ENCODE measurements at places on chromosomes 2 and 18. TPM values are rescaled to one million over a fixed set of nuclear protein-coding genes. Genes with fewer than 3 reads are reported as not detected.

DNA sequence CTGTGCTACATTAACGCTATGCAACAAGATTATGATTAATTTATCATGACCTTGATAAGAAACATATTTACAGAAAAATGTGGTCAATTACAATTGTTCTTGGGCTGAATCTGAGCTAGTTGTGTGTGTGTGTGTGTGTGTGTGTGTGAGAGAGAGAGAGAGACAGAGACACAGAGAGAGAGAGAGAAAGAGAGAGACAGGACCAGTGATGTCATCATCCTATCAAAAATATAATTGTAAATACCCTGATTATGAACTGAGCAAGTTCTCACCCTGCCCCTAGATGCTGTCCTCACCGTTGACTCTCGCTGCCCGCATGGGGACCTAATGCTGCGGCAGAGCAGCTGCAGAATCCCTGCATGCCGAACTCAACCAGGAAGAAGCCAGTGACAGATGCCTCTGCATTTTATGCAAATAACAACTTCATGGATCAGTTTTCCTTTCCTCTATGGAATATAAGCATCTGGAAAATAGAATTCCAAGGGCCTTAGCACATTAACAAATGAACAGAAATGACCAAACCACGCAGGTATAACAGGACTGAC lies 512.5 kb downstream of the PLCL1 start:
- no peak overlapping the region for H3K4me3 ChIP-seq
- H3K36me3 ChIP-seq = no peaks in the 10 kb centered on the region
- H3K27ac ChIP-seq = no peak overlapping the region

- no peaks in the 10 kb centered on the region for H3K36me3 ChIP-seq
- no peak overlapping the region for H3K27ac ChIP-seq
- H3K4me1 ChIP-seq = peaks cover 6% of the 10 kb centered on the region
Measured at GRCh38 chr2:239264492-239264837, 136.4 kb downstream of the HDAC4 start.

- H3K4me3 ChIP-seq = no peak overlapping the region
- no peaks in the 10 kb centered on the region for H3K27me3 ChIP-seq
- H3K27ac ChIP-seq = no peak overlapping the region
- no peak for DNase-seq
Measured at GRCh38 chr2:88959480-88960204, 268.2 kb downstream of the RPIA start.

GRCh38 chr2:218671097-218671653 lies 627 bp downstream of the RNF25 start:
- H3K27me3 ChIP-seq = no peaks in the 10 kb centered on the region
- no peaks in the 10 kb centered on the region for H3K4me1 ChIP-seq
- H3K27ac ChIP-seq = no peak overlapping the region
- peaks cover 9% of the 10 kb centered on the region for H3K36me3 ChIP-seq
- H3K4me3 ChIP-seq = peak overlapping the region; percentile 100
- DNase-seq = no peak

- H3K27me3 ChIP-seq = no peaks in the 10 kb centered on the region
- H3K27ac ChIP-seq = no peak overlapping the region
- H3K4me3 ChIP-seq = no peak overlapping the region
- no peaks in the 10 kb centered on the region for H3K36me3 ChIP-seq
- no peak for DNase-seq
Measured at GRCh38 chr2:82657106-82657505, 1802.0 kb downstream of the SUCLG1 start.

DNA sequence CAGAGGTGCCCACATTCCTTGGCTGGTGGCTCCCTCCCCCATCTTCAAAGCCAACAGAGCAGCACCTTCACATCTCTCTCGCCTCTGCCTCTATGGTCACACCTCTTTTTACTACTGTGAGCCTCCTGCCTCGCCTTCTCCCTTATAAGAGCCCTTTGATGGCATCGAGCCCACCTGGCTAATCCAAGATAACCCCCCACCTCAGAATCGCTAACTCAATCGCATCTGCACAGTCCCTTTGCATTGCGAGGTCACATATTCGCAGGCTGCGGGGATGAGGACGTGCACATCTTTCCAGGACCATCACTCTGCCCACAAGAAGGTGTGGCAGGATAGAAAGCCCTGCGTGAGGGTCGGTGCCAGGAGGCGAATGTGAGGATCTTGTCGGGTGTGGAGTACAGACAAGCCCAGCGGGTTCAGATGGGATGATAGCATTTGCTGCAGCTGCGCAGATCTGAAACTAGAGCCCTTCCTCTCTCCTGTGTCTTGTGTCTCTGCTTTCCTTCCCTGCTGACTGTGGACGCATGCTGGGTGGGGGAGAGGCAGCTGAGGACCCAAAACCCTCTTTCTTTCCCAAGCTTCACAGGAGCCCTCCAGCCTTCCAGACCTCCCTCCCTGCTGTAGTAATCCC lies 148.3 kb upstream of the HDAC4 start:
- H3K27me3 ChIP-seq = no peaks in the 10 kb centered on the region
- H3K4me3 ChIP-seq = no peak overlapping the region
- no peak for DNase-seq

- H3K4me3 ChIP-seq = no peak overlapping the region
- peaks cover 58% of the 10 kb centered on the region for H3K36me3 ChIP-seq
- no peak overlapping the region for H3K27ac ChIP-seq
Measured at GRCh38 chr2:135066710-135067109, 14.6 kb downstream of the RAB3GAP1 start.

GRCh38 chr18:73780218-73780617 lies 367.4 kb downstream of the FBXO15 start:
- DNase-seq = no peak
- no peaks in the 10 kb centered on the region for H3K36me3 ChIP-seq
- no peak overlapping the region for H3K4me3 ChIP-seq
- no peaks in the 10 kb centered on the region for H3K4me1 ChIP-seq
- H3K27me3 ChIP-seq = no peaks in the 10 kb centered on the region

DNA sequence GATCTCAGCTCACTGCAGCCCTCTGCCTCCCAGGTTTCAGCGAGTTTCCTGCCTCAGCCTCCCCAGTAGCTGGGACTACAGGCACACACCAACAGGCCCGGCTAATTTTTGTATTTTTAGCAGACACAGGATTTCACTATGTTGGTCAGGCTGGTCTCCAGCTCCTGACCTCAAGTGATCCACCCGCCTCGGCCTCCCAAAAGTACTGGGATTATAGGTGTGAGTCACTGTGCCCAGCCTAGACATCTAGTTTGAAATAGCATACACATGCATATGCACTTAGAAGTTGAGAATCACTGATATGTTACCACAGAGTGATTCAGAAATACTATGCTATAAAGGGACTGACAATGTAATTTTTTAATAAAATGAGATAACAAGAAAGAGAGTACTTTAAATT lies 69.8 kb upstream of the CDKL4 start:
- no peak overlapping the region for H3K4me3 ChIP-seq
- DNase-seq = no peak
- H3K4me1 ChIP-seq = no peaks in the 10 kb centered on the region
- H3K27ac ChIP-seq = no peak overlapping the region
- peaks cover 20% of the 10 kb centered on the region for H3K36me3 ChIP-seq

- DNase-seq = no peak
- H3K36me3 ChIP-seq = peaks cover 1% of the 10 kb centered on the region
- H3K4me3 ChIP-seq = no peak overlapping the region
- H3K4me1 ChIP-seq = no peaks in the 10 kb centered on the region
Measured at GRCh38 chr18:55696811-55697210, 108.8 kb upstream of the TCF4 start.

DNA sequence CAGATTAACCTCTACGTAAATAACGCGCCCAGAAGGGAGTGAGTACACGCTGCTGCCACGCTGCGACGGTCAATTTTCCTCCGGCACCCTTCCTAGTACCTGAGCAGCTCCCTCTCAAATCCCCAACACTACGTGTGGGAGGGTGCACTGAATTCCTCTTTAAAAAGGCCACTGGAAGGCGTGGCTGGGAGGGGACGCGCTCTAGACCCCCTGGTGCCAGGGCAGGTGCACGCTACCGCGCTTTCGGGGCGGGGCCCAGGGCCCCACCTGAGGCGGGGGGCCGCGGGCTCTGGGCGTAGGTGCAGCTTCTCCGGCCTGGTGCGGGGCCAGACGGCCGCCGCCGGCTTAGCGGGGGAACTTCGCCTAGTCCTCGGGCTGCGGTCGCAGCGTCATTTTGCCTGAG lies 668 bp upstream of the ANKRD12 start:
- H3K36me3 ChIP-seq = peaks cover 33% of the 10 kb centered on the region
- H3K4me3 ChIP-seq = peak overlapping the region; percentile 94
- no peaks in the 10 kb centered on the region for H3K4me1 ChIP-seq
- peak overlapping the region; percentile 14 for H3K27ac ChIP-seq
- H3K27me3 ChIP-seq = no peaks in the 10 kb centered on the region

GRCh38 chr18:29383311-29384273 lies 1206.7 kb upstream of the CDH2 start:
- no peaks in the 10 kb centered on the region for H3K36me3 ChIP-seq
- H3K4me3 ChIP-seq = no peak overlapping the region
- no peak overlapping the region for H3K27ac ChIP-seq
- H3K27me3 ChIP-seq = no peaks in the 10 kb centered on the region
- H3K4me1 ChIP-seq = no peaks in the 10 kb centered on the region
- no peak for DNase-seq

- H3K27me3 ChIP-seq = no peaks in the 10 kb centered on the region
- H3K36me3 ChIP-seq = no peaks in the 10 kb centered on the region
- no peak overlapping the region for H3K27ac ChIP-seq
- DNase-seq = no peak
- H3K4me1 ChIP-seq = no peaks in the 10 kb centered on the region
Measured at GRCh38 chr2:13550285-13551231, 833.8 kb downstream of the TRIB2 start.

GRCh38 chr18:11991021-11991795 lies 9.9 kb downstream of the IMPA2 start:
- H3K27me3 ChIP-seq = no peaks in the 10 kb centered on the region
- no peak overlapping the region for H3K27ac ChIP-seq
- H3K36me3 ChIP-seq = peaks cover 4% of the 10 kb centered on the region
- H3K4me1 ChIP-seq = peaks cover 21% of the 10 kb centered on the region
- DNase-seq = no peak

- H3K27me3 ChIP-seq = no peaks in the 10 kb centered on the region
- H3K4me3 ChIP-seq = no peak overlapping the region
- DNase-seq = no peak
- no peaks in the 10 kb centered on the region for H3K36me3 ChIP-seq
Measured at GRCh38 chr2:2582998-2583545, 252.0 kb upstream of the MYT1L start.

- no peak for DNase-seq
- H3K27me3 ChIP-seq = no peaks in the 10 kb centered on the region
- H3K4me3 ChIP-seq = no peak overlapping the region
- H3K27ac ChIP-seq = no peak overlapping the region
Measured at GRCh38 chr18:27206411-27206810, 21.3 kb upstream of the CHST9 start.

DNA sequence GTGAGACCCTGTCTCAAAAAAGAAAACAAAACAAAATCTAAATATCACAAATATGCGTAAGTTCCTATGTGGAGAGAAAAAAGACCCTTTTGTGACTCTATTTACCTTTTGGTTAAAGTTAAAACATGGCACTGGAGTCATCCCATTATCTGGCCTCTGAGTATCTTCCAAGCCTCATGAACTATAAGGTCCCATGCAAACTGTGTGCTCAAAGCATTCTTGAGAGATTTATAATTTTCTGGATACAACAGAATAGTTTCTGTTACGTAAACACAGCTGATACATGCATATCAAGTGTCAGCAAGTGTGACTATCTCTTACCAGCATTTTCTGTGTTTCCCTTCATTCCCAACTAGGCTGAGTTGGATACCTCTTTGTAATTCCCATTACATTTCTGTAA lies 8.8 kb upstream of the NOSTRIN start:
- DNase-seq = no peak
- H3K27ac ChIP-seq = no peak overlapping the region
- H3K4me1 ChIP-seq = peaks cover 4% of the 10 kb centered on the region
- no peak overlapping the region for H3K4me3 ChIP-seq
- no peaks in the 10 kb centered on the region for H3K27me3 ChIP-seq
- H3K36me3 ChIP-seq = no peaks in the 10 kb centered on the region

- DNase-seq = peak; percentile 73
- H3K27ac ChIP-seq = no peak within 1 kb of the TSS
- H3K4me3 ChIP-seq = peak within 1 kb of the TSS; percentile 84
- peaks cover 6% of the 10 kb centered on the region for H3K4me1 ChIP-seq
- H3K36me3 ChIP-seq = no peaks in the 10 kb centered on the region
- H3K27me3 ChIP-seq = peaks cover 35% of the 10 kb centered on the region
Measured at GRCh38 chr18:12254136-12254819, at the start of gene CIDEA. CIDEA (plus strand) TSS chr18:12254361; CDS start chr18:12254384, 23 bp downstream.

- no peaks in the 10 kb centered on the region for H3K27me3 ChIP-seq
- H3K4me1 ChIP-seq = no peaks in the 10 kb centered on the region
- H3K4me3 ChIP-seq = no peak overlapping the region
- no peaks in the 10 kb centered on the region for H3K36me3 ChIP-seq
Measured at GRCh38 chr2:170270278-170270864, 92.4 kb downstream of the MYO3B start.

GRCh38 chr18:67935638-67936037 lies 419.1 kb upstream of the DSEL start:
- no peaks in the 10 kb centered on the region for H3K27me3 ChIP-seq
- no peak overlapping the region for H3K27ac ChIP-seq

- H3K4me3 ChIP-seq = peak overlapping the region; percentile 97
- H3K27ac ChIP-seq = no peak overlapping the region
- peak; percentile 51 for DNase-seq
Measured at GRCh38 chr18:13726972-13727331, 479 bp downstream of the RNMT start.

DNA sequence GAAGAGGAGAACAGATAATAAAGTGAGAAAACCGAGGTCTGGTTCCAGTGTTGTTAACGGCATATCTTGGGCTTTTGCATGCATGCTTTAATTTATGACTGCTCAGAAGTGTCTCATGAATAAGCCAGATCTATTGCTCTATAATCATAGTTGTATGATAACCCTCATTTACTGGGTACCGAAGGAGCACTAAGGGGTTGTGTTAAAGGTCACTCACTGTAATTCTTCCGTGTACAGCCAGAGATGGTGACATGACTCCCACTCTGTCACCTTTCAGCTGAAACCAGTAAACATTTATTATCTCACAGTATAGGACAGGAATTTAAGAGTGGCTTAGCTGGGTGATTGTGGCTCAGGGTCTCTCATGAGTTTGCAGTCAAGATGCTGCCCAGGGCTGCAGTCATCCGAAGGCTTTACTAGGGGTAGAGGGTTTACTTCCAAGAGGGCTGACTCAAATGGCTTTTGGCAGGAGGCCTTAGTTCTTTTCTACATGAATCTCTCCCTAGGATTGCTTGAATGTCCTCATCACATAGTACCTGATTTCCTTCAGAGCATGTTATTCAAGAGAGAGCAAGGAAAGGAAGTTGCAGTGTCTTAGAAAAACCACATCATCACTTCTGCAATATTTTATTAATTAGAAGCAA lies 107.0 kb downstream of the NAB1 start:
- peaks cover 4% of the 10 kb centered on the region for H3K4me1 ChIP-seq
- DNase-seq = no peak
- H3K27ac ChIP-seq = no peak overlapping the region
- H3K36me3 ChIP-seq = no peaks in the 10 kb centered on the region

NAT8 gene
- total RNA-seq = not detected

VSNL1 gene
- 9.9 TPM for total RNA-seq

NEUROD1 gene
- total RNA-seq = not detected

PLCL1 gene
- total RNA-seq = not detected

FTCDNL1 gene
- total RNA-seq = 2.0 TPM

GALM gene
- total RNA-seq = 10.0 TPM

ILKAP gene
- 40.3 TPM for total RNA-seq

EFR3B gene
- 7.2 TPM for total RNA-seq

RBM43 gene
- 2.0 TPM for total RNA-seq

GAREM2 gene
- total RNA-seq = 14.2 TPM

SCN3A gene
- not detected for total RNA-seq

SPC25 gene
- 28.5 TPM for total RNA-seq

SULT6B1 gene
- total RNA-seq = not detected

ARHGEF4 gene
- total RNA-seq = 12.6 TPM

TEKT4 gene
- total RNA-seq = not detected

PDE1A gene
- not detected for total RNA-seq

Data from H9 (cell line).